ENCODE measurements at places on chromosomes 11 and 22.

DNA sequence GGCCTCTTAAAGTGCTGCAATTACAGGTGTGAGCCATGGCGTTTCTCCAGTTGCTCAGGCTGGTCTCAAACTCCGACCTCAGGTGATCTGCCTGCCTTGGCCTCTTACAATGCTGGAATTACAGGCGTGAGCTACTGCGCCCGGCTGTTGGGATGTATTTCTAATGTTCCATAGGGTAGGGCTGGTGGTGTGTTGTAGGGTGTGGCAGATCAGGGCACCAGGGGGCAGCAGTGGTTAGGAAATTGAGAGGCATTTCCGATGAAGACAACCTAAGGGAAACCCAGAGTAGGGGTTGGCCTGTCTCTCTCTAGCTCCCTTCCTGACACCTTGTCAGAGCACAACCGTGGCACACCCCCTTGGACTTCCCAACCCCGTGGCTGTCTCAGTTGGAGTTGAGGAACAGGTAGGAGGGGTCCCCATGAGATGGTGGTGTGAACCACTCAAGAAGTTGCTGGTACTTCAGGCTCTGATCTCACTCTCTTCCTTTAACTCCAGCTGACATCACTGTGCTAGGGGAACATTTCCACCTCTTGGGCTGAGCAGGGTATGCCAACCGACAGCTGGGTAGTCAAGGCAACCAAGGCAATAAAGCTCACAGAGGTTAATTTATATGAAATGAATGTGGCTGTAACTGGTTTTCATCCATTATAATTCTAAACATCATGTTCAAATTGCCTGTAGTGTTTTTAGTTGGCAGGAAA is 33.0 kb downstream of the YWHAH start:
- peak; percentile 82 for DNase-seq

DNA sequence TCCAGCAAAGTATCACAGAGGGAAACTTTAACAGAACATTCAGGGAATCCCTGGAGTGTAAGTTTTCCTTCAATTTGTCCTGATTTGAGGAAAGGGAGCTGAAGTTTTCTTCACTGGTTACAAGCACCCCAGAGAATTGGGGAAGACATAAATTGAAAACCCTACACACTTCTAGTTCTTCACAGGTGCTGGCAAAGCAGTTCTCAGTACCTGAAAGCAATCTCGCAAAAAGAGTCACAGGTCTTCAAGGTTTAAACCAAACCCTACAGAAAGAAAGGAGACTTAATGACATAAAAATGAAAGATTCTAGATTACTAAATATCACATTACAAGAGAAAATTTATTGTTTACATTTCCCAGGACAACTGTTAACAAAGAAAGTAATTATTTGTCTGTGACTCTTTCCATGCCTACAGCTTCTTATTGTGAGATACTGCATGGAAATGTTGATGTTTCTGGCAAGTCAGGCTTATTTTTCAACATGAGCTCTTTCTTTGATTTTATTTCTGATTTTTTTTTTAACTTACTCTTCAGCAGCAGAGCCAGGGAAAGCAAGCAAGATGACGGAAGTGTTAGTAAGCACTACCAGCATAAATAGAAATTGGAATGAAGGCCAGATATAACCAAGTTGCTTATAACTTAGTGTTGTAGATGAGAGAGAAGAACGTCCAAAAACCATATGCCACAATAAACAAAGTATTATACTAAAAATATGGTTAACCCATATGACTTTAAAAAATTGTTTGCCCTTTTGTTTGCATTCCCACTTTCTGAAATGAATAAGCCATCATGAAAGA is 44.1 kb downstream of the FANCF start:
- no peak for DNase-seq

GRCh38 chr11:68617925-68618809 is 66.2 kb upstream of the GAL start:
- no peak for DNase-seq

DNA sequence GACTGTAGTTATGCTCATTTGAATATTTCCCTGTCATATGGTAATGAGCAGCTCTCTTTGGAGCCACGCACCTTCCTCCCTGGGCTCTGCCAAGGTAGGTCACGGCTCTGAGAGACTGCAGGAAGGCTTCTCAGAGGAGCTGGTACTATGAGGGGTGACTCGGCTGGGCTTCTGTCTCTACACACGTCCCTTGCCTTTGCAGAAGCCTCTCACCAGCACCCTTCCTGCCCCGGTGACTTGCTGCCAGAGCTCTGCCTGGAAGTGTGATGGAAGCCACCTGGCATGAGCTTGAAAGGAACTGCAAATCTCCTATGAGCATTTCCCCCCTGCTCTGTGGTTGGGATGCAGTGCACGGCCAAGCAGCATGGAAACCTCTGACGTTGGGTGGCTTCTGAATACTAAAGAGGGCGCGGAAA is 74.2 kb downstream of the KIRREL3 start:
- DNase-seq, result no peak

DNA sequence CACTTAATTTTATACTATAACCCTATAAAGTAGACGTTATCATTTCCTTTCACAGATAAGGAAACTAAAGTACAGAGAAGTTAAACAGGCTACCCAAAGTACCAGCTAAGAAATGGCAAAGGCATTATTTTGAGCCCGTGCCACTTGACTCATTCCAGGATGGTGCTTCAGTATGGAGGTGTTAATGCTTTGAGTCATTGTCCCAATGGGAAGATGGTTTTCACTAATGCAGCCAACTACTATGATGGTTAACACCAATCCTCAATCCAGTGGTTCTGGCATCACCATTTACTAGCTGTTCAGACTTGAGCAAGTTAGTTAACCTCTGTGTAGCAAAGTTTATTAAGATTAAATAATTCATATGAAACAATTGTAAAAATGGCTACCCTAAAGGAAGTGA is 123.1 kb upstream of the SLC5A12 start:
- DNase-seq, result no peak

- DNase-seq, result no peak
Measured at GRCh38 chr11:26827567-26828081, 105.8 kb upstream of the SLC5A12 start.

DNA sequence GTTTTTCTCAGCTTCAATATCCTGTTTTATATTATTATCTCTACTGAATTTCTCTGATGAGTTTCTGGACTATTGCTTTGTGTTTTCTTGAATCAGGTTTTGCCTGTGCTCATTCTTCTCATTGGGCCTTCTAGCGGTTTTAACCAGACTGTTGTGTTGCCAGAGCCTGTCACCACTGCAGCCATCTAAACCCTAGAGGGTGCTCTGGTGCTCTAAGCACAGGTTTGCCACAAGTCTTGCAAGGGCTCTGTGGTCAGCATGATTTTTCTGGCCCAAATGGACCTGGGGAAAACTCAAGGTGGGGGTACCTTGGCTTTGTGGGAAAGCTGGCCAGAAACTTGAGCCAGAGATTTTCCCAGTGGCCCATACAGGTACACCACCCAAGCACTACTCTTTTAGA is 52.4 kb upstream of the TYR start:
- no peak for DNase-seq

- DNase-seq, result no peak
Measured at GRCh38 chr11:74092425-74092824, 78.4 kb downstream of the C2CD3 start.

GRCh38 chr11:7871056-7871455 is 60.0 kb downstream of the OR10A6 start:
- DNase-seq, result no peak

- no peak for DNase-seq
Measured at GRCh38 chr11:95456714-95457491, 225.9 kb upstream of the SESN3 start.

GRCh38 chr11:61911701-61912529 is 5.5 kb downstream of the RAB3IL1 start:
- no peak for DNase-seq

- DNase-seq, result no peak
Measured at GRCh38 chr11:7437696-7438095, 47.6 kb upstream of the OLFML1 start.

GRCh38 chr22:45451972-45452371 is 38.5 kb downstream of the RIBC2 start:
- DNase-seq, result no peak

- DNase-seq, result no peak
Measured at GRCh38 chr22:46058091-46058420, 81.1 kb upstream of the WNT7B start.

DNA sequence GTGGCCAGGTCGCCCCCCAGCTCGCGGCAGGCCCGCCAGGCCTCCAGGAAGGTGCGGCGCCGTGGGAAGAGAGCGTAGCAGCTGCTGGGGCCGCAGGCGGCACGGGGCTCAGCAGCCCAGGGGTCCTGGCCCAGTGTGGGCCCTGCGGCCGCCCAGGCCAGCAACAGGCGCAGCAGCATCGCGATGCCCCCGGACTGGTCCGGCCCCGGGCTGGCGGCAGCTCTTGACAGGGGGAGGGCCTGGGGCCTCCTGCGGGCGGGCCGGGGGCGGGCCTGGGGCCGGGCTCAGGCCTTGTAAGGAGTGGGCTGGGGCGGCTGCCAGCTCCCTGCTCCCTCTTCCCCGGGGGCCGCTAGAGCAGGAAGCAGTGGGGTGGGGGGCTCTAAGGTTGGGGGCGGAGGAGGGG is at the start of gene CD248:
CD248 (minus strand) TSS at position 196 of the 403 bp plus-strand sequence; CDS start at position 179, 17 bp downstream.
- DNase-seq, result peak; percentile 29

GRCh38 chr11:99693941-99694492 is 673.3 kb downstream of the CNTN5 start:
- no peak for DNase-seq

- no peak for DNase-seq
Measured at GRCh38 chr22:47437110-47437509, 674.7 kb downstream of the TBC1D22A start.

DNA sequence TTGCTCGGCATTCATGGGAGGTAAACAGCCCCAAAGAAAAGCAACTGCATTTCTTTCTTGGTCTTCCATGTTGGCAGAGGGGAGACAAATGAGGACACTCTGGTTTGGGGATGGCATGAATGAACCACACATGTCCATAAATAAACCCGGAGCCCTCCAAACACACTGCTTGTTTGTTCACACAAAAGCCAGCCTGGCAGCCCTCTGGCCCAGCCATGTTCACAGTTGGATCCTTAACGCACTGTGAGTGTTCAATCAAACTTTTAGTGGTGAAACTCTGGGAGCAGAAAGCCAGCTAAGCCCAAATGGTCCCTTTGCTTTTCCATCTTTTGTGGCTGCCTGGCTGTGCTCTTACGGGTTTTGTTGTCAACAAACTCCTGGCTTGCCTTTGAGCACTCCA is 336.8 kb downstream of the CADM1 start:
- DNase-seq, result no peak

DNA sequence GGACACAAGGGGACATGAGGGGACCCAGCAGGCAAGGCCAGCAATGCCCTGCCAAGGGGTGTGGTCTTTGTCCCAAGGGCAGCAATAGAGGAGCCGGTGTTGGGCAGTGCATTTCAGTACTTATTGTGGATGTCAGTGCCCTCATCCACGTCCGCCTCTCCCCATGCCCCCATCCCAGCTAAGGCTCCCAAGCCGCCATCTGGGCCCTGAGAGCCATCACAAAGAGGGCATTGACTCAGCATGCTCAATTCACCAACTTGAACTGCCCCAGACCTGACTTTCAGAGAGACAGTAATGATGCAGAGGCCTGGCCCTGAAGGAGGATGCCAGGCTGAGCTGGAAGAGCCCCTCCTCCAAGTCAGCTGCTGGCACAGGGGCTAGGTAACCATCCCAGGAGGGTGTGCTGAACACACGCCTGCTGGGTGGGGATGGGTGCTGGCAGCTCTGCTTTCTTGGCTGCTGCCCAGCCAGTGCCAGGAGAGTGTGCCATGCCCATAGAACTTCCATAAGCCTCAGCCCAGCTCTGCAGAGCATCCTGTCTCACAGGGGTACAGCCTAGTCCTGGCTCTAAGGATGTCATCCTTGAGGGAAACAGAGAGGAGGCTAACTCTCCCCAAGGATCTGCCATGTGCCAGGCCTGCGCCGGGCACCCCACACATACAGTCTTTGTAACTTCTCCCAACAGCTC is 46.5 kb downstream of the PDE2A start:
- DNase-seq, result no peak

GRCh38 chr11:62437616-62438015 is 18.8 kb downstream of the SCGB1A1 start:
- no peak for DNase-seq
